A549 treated with CpdA at 1 μM for 4 hours (cell line): ENCODE measurements at places on chromosomes 1 and 21. TPM values are rescaled to one million over a fixed set of nuclear protein-coding genes. Genes with fewer than 3 reads are reported as not detected.

The KCNE2 gene
- not detected in 5 replicates for total RNA-seq

The ADARB1 gene
- total RNA-seq: 4.1 to 6.4 TPM (median 4.4 TPM) in 5 replicates

The CDA gene
- 32.1 to 47.4 TPM (median 36.1 TPM) in 5 replicates for total RNA-seq

The ZBTB37 gene
- total RNA-seq: 0.94 to 1.4 TPM (median 1.3 TPM) in 5 replicates

The TMEM52 gene
- total RNA-seq: 0.36 to 1.5 TPM (median 0.83 TPM) in 5 replicates

The MX2 gene
- 0.01 to 0.19 TPM (median 0.13 TPM) in 4 of 5 replicates, not detected in the other for total RNA-seq

The TARBP1 gene
- total RNA-seq: 13.7 to 15.7 TPM (median 14.9 TPM) in 5 replicates
